Sigmoid colon (tissue), 7 donors: ENCODE measurements at places on chromosomes 13 and 19. TPM values are rescaled to one million over a fixed set of nuclear protein-coding genes. Genes with fewer than 3 reads are reported as not detected.

GRCh38 chr19:36719687-36720556, 32.5 kb downstream of the ZNF567 start:
- DNase-seq: no peak

DNA sequence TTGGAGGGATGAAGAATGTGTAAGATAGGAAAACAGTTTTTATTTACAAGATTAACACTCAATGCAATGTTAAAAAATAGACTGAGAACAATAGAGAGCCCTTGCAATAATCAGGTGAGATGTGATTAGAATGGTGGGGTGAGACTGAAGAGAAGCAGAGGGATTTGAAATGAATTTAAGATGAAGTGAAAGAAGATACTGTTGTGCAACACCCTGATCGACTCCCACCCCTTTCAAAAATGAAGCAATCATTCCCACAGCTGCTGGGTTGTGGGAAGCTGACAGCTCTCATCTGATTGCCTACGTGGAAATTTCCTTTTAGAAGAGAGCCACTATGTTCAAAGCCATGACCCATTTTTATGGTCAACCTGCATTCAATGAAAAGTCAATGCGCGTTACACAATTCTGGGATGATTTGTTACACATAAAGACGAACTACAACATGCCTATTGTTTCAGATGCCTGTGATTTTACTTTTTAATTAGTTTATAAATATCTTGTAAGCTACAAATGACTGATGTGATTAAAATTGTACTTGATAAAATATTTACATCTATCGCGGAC, 1374.8 kb downstream of the PCDH9 start:
- DNase-seq: no peak

- DNase-seq: no peak
Observed at GRCh38 chr19:4358709-4359626, 15.6 kb downstream of the MPND start.

Gene KIR2DL1
- total RNA-seq: not detected

- DNase-seq: no peak
Observed at GRCh38 chr13:24664726-24665409, 15.3 kb upstream of the ATP12A start.

DNA sequence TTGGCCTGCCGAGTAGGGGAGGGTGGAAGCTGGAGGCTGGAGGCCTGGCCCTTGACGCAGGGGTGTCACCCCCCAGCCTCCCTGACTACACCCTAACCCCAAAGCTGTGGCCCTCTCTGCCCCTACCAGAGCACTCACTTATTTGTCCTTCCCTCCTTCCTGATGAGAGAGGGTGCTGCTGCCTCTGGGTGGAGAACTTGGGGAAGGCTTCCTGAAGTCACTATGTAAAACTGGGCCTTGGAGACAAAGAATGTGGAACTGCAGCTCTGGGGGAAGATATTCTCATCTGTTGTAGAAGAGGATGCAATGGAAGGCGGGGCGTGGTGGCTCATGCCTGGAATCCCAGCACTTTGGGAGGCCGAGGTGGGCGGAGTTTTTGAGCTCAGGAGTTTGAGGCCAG, 485.2 kb downstream of the ZNF536 start:
- DNase-seq: no peak

GRCh38 chr19:12112701-12113100, 27.4 kb downstream of the ZNF20 start:
- no peak for DNase-seq

DNA sequence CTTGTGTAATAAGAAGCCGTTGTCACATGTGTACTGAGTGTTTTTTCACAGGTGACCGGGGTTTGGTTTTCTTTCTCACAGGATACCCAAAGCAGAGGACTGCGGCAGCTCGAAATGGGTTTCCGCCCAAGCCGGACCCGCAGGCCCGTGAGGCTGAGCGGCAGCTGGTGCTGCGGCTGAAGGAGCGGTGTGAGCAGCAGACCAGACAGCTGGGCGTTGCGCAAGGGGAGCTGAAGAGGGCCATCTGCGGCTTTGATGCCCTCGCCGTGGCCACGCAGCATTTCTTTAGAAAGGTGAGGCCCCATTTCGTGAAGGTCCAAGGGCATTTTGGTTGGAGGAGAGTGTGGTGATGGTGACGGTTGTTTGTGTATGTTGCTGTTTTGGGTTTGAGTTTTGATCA, 236.3 kb downstream of the SLC7A1 start:
- DNase-seq: no peak

Gene FUT2
- total RNA-seq: not detected

GRCh38 chr19:35882114-35882832, 13.9 kb downstream of the APLP1 start:
- DNase-seq: no peak

- DNase-seq: no peak
Observed at GRCh38 chr19:15532779-15533521, 24.6 kb downstream of the CYP4F22 start.

DNA sequence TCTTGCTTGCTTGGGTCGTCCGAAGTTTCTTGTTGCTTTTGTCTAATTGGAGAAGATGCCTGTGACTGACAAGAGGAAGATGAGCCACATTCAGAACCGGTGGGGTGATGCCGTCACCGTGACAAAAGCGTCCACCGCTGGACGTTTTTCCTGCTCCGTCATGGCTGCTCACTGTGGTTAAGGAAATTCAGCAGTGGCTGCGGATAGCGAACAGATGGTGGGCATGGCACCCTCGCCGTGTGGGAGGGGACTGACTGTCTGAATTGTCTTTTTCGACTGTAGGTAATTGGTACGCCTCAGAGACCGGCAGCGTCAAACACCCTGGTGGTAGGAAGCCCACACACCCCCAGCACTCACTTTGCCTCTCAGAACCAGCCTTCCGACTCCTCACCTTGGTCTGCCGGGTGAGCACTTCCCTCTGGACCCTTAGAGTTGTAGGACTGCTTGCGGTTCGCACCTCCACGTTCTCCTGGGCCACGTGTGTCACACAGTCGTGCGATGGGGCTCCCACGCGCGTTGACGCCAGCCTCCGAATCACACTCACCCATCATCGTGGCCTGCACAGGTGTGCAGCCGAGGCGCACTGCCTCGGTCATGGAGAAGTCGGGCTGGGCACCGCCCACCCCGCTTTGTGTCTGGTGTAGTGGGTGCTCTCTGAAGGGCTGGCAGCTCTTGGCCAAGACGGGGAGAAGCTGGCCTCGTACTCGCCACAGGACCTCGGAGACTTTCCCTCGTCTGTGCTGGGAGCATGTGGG, 26.5 kb downstream of the ATP4B start:
- peak; percentile 48 for DNase-seq

DNA sequence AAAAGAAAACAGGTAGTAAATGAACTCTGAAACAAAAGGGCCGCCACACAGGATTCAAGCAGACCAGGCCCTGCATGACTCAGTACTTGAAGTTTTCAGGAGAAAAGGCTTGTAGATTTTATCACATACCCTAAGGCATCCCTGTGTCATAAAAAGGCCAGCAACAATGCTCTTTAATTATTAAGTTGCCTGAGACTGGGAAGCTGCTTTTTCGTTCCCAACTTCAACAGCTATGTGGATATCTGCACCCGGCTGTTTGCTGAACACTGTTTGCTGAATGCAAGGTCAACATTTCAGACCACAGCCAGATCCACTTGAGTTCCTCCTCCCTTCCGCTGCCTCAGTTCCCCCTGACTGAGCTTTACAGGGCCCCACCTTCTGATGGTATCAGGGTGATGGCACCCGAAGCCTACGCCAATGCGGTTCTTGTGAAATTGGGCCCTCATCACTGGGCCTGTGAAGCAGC, 6.1 kb upstream of the ECH1 start:
- DNase-seq: no peak

Gene NCAN
- total RNA-seq: not detected

DNA sequence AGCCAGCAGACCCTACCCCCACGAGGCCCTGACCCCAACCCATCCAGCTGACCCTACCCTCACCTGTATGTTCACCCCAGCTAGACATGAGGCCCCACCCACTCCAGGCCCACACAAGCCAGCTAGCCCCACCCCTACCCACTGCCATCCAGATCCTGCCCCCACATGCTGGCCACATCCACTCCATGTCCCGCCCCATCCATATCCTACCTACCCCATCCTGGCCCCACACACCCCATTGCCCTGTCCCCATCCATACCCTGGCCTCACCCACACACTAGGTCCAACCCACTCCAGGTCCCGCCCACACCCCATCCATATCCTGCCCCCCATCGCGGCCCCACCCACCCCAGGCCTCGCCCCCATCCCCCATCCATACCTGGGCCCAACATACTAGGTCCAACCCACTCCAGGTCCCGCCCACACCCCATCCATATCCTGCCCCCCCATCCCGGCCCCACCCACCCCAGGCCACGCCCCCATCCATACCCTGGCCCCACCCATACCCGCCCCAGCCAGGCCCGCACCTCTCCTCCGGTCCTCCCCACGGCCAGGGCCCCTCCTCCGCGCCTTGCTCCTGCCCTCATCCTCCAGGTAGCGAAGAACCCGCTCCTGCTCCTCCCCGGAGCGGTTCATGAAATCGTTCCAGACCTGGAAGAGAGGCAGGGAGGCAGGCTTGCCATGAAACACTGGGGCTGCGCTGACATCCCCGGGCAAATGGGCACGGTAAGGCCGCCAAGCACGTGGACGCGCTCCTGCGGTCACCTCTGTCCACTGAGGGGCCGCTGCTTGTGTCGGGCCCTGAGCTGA, 7.2 kb downstream of the RNU6-9 start:
- DNase-seq: no peak

- DNase-seq: no peak
Observed at GRCh38 chr13:32940601-32941000, 75.6 kb upstream of the KL start.
